Kidney glomerular epithelial cell (primary cell): ENCODE measurements at places on chromosomes 3 and 15.

DNA sequence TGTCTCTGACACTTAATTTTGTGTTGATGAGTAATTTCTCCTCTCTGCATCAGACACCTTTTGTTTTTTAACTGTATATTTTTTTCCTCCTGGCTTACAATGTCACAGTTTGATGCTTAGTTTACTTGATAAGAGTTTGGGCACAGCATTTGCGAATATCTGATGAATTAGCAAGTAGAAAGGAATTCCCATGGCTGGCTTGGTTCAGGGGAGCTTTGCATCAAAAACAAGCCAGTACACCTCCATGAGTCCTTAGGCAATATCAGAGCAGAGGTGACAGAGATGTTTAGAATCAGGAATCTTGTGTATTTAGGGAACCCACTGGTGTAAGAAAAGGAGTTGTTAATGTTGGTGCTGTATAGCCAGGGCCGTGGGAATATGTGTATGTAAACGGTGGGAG lies 9.3 kb downstream of the ARHGEF26 start:
- no peak for DNase-seq

GRCh38 chr15:39885099-39885777 lies 34.8 kb downstream of the GPR176 start:
- no peak for DNase-seq

- DNase-seq: no peak
These were observed 53.9 kb upstream of the KLF13 start for GRCh38 chr15:31272558-31273257.

DNA sequence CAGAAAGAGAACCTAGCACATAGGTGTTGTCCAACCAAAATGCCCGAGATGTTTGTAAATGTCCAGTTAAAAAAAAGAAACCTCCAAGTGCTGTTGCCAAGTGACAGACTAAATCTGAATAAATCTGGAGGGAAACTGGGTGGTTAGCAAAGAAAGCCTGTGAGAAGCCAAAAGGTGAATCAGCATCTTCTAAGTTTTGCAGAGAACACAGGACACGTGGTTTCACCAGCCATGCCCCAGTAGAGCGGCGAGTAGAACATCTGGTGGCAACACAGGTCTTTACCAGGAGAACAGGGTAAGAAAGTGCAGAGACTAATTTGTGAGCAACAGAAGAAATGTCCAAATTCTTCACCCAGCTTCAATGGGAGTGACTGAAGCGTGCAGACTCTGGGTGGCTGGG lies 986.0 kb downstream of the ROBO2 start:
- no peak for DNase-seq

GRCh38 chr3:25748189-25748588 lies 35.1 kb downstream of the NGLY1 start:
- no peak for DNase-seq
